ENCODE measurements at places on chromosomes 6 and 20.

GRCh38 chr6:31308050-31308844 lies 36.4 kb upstream of the HLA-C start:
- DNase-seq: peak; percentile 42

GRCh38 chr20:8720089-8720488 lies 348.8 kb upstream of the PLCB4 start:
- no peak for DNase-seq

GRCh38 chr20:24783631-24784492 lies 165.2 kb upstream of the CST7 start:
- DNase-seq: no peak

DNA sequence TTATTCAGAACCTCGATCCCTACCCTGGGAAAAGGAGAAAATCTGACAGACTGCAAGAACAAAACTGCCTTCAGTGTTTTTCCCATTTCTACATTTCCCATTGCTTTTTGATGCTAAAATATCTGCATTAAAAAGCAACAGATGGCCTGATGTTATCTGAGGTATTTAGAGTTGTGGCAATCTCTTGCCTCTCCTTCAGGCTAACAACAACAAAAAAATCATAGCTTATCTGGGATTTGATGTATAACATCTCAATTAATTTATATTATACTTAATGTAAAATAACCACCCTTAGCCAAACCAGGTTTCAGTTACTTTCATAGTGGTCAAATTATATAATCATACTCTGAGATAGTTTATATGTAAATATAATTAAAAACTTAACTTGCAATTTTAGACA lies 15.8 kb upstream of the GABRR2 start:
- DNase-seq: no peak

- no peak for DNase-seq
Measured at GRCh38 chr6:153580776-153581175, 449.7 kb upstream of the RGS17 start.

DNA sequence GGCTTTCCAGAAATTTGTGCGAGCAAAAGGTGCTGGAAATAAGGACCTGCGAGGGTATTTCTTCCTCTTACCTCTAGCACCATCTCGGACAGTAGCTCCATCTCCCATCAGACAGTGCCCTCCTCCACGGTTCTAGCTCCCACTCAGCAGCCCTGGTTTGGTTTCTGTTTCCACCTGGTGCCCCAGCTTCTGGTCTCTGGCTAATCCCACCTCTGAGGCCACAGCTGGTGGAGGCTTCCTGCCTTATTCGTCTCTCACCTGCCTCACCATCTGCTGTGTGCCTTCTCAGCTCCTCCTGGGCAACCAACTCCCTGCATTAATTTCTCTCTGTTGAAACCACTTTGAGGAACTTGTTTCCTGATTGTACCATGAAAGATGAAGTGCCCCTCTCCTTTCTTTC lies 162.4 kb upstream of the CDYL start:
- no peak for DNase-seq

GRCh38 chr6:34011264-34011663 lies 134.6 kb downstream of the GRM4 start:
- no peak for DNase-seq

DNA sequence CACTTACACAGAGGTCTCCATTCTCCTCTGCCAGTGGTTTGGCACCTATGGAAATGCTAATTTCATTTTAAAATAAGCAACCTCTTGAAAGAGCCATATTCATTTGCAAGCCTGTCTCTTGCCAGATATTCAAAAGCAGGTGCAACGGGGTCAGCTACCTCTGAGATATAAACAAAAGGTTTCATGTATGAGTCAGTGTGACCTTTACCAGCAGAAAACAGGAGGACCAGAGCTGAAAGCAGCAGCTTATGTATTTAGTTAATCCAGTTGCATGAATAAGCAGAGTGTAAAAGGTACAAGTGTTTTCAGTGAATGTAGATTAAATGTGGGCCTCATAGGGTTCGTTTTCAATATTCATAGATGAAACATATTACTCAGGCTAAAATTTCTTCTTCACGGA lies 56.0 kb downstream of the TENT5A start:
- no peak for DNase-seq

GRCh38 chr6:74853991-74854390 lies 351.9 kb downstream of the COL12A1 start:
- no peak for DNase-seq

DNA sequence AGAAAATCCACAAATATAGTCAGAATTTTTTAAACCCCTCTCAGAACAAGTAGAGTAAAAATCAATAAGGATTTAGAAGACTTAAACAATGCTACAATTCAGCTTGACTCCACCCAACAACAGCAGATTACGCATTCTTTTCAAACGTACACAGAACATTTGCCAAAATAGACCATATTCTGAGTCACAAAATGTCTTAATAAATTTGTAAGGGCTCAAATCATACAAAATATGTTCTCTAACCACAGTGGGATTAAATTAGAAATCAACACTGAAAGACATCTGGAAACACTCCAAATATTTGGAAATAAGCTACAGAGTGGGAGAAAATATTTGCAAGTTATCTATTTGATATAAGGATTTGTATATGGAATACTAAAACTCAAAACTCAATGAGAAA lies 164.2 kb upstream of the AKAP12 start:
- no peak for DNase-seq

DNA sequence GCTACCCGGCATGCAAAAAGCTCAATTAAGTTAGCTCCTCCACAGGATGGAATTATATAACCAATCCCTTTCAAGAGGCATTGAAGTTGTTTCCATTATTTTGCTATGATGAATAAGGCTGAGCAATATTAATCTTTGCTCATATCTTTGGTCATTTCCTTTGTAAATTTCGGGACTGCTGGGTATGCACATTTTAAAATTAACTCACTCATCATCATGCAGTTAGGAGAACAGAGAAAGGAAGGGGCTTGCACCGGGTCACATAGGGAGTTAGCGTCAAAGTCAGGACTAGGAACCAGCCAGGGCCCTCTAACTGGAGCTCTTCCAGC lies 430 bp upstream of the FAM110A start:
- DNase-seq: no peak

DNA sequence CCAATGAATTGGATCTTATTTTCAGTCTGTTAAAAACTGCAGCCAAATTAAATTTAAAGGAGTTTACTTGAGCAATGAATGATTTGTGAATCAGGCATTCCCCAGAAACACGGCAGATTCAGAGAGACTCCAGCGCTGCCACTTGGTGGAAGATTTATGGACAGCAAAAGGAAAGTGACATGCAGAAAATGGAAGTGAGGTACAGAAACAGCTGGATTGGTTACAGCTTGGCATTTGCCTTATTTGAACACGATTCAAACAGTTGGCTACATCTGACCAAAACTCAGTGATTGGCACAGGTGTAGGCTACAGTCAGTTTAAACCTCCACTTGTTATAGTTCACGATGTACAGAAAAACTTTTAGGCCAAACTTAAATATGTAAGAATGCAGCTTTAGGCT lies 257.6 kb upstream of the IMPG1 start:
- no peak for DNase-seq

- DNase-seq: no peak
Measured at GRCh38 chr6:112522587-112522986, 175.5 kb downstream of the RFPL4B start.

DNA sequence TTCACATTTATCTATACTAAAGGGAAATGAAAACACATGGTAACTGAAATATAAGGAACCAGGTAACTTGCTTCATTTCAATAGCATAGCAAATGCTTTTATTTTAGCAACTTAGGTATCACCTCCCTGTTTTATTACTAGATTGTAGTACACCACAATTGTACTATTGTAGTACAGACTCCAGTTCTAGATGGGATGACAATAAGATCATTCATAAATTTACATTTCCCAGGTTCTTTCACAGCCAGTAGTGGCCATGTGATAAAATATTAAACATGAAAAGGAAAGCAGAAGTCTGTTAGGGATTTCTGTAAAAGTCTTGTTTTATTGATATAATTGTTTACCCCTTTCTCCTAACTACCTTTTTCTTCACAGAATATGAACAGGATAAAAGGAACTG lies 97.2 kb downstream of the LMBRD1 start:
- no peak for DNase-seq

- no peak for DNase-seq
Measured at GRCh38 chr6:167045828-167046580, 46.8 kb downstream of the CEP43 start.

DNA sequence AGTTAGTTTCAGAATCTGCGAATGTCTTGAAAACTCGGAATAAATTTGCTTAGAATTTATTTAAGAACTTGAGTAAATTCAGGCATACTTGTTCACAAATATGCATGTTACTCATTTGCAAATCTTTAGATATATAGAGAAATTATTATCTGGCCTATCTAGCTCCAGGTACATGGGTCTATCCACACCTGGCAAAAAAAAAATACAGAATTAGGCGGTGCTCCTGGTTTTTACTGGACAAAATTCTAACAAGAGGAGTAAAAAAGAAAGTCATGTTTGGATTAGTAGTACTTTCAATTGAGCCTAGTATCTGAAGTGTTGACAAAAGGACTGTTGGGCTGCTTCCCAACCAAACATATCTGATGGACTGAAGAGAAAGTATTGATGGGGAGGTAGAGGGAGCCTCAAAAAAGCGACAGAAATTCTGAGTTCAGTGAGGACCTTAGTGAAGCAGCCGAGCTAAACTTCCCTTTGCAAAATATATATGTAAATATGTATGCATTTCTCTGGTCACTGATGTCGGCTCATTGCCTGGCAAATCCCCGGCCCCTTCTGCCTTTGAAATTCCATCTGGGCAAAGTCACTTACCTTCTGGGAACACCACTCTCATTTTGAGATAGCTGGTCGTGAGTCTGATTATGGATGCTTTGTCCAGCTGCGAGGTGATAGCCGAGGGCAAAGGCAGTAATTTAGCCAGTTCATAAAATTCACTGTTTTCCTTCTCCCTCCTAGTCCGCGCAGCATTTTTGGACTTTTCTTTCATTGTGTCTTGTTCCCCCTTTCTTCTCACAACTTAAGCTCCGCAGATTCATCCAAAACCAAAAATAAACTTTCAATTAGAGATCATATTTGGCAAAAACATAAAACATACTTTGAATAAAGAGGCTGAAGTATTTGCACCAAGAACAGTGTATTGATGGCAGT lies 1.8 kb downstream of the SIM1 start:
- DNase-seq: no peak

DNA sequence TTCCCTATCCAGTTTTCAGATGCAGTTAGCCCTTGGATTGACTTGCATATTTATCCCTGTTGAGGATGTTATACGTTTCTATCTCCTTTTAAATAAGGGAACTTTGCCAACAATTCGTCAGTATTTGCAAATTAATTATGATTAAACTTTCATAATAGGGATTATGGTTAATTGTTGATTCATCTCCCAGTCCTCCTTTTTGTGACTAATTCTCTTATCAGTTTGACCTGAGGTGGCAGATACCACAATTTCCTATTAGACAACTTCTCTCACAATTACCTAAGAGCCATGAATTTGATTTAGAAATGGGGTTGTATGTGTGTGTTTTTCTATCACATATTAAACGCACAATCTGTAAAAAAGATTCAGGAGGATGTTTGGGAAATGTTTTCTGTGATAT lies 172.9 kb downstream of the LAMA2 start:
- no peak for DNase-seq

GRCh38 chr6:95690328-95690727 lies 113.0 kb downstream of the MANEA start:
- no peak for DNase-seq

DNA sequence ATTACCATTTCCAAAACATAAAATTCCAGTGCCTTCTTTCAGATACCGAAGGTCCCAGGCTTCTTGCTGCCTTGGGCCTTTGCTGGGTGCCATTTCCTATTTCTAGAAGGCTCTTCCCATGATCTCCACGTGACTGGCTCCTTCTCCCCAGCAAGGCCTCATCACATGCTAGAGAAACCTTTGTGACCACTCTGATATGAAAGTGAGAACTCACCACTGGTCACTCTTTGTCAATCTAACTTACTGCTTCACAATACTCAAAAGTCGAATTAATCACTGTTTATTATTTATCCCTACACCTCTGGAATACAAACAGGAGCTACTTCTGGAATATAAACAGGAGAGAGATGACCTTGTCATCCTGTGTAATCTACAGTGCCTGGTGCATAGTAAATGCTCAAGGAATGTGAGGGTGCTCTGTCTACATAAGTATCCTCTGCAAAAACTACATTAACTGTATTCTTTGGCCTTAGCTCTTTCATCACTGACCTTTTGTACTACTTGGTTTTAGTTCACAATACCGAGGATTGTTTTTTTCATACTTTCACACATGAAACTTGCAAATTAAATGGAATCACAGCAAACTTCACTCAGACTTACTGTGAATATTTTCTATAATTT lies 1.6 kb downstream of the STX7 start:
- no peak for DNase-seq

GRCh38 chr20:46610145-46610544 lies 41.1 kb downstream of the SLC13A3 start:
- no peak for DNase-seq

DNA sequence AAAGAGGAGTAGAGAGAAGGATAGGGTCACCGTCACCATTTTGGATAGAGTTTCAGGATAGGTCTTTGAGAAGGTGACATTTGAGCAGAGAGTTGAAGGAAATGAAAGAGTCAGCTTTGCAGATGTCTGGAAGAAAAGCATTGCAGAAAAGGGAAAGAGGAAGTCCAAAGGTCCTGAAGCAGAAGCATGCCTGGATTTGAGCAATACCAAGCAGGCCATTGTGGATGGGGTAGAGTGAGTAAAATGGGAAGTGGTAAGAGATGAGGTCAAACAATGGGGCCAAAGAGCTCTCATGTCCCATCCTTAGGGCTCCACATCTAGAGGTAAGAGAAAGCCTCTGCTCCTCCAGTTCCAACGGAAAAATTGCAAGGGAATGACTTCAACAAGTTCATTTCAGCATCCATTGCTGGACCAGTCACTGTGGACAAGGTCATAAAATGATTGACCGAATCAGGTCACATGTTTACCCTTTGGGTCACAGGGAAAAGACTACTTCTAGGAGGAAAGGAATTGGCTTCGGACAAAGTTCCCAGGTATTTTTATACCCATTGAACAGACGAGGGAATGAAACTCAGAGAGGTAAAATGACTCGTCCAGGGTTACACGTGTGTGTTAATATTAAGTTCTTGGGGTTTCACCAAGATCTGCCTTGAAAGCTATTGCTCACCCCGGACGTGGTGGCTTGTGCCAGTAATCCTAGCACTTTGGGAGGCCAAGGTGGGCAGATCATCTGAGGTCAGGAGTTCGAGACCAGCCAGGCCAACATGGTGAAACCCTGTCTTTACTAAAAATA lies 6.6 kb upstream of the SAMHD1 start:
- DNase-seq: no peak

DNA sequence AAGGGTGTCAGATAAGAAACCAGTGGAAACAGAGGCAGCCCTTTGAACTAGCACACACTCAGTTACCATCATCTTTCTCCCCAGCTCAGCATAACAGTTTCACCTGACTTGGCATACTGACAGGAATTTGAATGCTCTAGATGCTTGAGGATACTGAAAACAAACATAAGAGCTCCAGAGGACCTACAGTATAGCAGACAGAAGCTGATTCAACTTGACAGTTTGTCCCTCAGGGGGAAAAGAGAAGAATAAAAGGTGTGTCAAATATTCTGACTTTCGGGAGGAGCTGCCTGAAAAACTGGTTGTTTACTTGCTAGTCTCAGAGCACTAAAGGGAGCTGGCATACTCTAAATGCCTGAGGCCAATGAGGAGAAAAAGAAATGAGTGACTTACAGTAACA lies 35.1 kb downstream of the EYS start:
- DNase-seq: no peak

GRCh38 chr6:13354331-13355042 lies 26.1 kb upstream of the TBC1D7 start:
- DNase-seq: no peak
